ENCODE measurements at places on chromosomes 2 and 18. TPM values are rescaled to one million over a fixed set of nuclear protein-coding genes. Genes with fewer than 3 reads are reported as not detected.

Gene RIT2
- not detected for total RNA-seq

Gene RAX
- not detected for total RNA-seq

Gene SLC9A4
- 0.22 TPM for total RNA-seq

Gene GAL3ST2
- total RNA-seq, result not detected

Gene HNRNPA3
- 87.8 TPM for total RNA-seq

Gene GPR45
- not detected for total RNA-seq

Measured in gastroesophageal sphincter (tissue), 4 donors.